DMS79 treated with DMSO at 0.1 percent for 48 hours (cell line): ENCODE measurements at places on chromosomes 11 and 22.
A peak's percentile ranks its signal among the peaks of the same experiment; 100 is the strongest.

GRCh38 chr11:107799218-107799859 is 59.2 kb downstream of the SLC35F2 start:
- DNase-seq, result peak; percentile 9

- DNase-seq, result no peak
Observed at GRCh38 chr22:27378311-27378800, 423.2 kb downstream of the MN1 start.

- no peak for DNase-seq
Observed at GRCh38 chr22:44196731-44197131, 16.0 kb downstream of the PARVG start.

- no peak for DNase-seq
Observed at GRCh38 chr11:110818032-110818687, 105.9 kb upstream of the ARHGAP20 start.

GRCh38 chr22:17239156-17239701 is 20.0 kb upstream of the ADA2 start:
- no peak for DNase-seq

- DNase-seq, result peak; percentile 93
Observed at GRCh38 chr11:15843309-15843872, 513.0 kb downstream of the SOX6 start.

DNA sequence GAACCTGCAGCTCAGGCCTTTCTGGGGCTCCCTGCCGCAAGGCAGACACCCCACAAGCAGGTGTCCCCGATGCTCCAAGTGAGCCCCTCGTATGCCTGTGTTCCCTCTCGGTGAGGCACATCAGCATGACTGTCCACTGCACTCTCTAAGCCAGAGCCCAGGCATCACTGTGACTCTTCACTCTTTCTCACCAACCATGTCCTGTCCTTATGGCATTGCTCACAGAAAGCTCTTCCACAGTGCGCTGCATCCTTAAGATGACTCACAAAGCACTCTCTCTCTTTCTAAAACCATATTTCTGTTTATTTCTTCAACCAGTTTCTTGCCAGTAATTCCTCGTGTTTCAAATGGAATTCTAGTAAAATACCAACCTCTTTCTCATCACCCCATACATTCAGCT is 18.1 kb downstream of the GAB4 start:
- no peak for DNase-seq

- no peak for DNase-seq
Observed at GRCh38 chr11:44855493-44855849, 95.2 kb downstream of the TP53I11 start.

GRCh38 chr22:47607486-47607885 is 845.0 kb downstream of the TBC1D22A start:
- no peak for DNase-seq

GRCh38 chr11:65329944-65330403 is 3.7 kb upstream of the DPF2 start:
- peak; percentile 80 for DNase-seq

DNA sequence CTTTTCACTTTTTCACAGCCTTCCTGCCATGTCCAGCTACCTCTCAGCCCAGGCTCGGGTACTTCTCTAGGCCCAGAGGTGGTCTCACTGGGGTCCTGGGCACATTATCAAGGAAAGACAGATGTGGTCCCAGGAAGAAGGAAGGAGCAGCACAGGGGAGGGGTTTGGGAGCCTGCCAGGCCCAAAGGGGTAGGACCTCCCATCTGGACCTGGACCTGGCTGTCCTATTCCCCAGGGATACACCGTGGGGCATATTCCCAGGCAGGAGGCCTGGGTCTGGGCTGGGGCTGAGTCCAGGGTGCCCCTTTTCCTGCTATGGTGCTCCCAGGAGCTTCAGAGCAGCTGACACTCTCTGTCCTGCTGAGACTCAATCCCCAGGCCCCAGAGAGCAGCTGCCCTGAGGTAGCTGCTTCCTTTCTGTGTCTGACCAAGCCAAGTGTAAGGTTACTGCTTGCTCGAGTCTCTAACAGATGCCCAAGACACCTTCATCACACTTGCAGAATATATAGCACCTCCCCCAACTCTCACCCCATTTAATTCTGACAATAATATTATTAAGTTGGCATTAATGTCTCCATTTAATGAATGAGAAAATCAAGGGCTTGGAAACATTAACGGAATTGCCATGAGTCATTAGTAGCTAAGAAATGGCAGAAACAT is 232.0 kb downstream of the BUD13 start:
- DNase-seq, result no peak

DNA sequence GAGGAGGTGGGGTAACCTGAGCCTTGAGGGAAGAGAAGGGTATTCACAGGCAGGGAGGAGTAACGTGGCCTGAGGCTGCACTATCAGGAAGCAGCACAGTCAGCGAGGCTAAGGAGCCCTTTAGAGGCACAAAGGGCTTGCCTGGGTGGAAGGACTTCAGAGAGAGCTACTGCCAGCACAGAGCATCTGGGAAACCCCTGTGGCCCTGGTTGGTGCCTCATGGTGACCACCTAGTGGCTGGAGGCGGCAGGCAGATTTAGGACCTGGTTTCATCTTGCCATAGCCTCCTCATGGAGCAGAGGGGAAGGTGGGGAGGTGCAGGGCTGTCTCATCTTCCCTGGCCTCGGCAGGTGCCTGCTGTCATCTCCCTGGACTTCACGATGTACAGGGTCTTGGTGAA is 64.5 kb downstream of the MPPED1 start:
- no peak for DNase-seq

DNA sequence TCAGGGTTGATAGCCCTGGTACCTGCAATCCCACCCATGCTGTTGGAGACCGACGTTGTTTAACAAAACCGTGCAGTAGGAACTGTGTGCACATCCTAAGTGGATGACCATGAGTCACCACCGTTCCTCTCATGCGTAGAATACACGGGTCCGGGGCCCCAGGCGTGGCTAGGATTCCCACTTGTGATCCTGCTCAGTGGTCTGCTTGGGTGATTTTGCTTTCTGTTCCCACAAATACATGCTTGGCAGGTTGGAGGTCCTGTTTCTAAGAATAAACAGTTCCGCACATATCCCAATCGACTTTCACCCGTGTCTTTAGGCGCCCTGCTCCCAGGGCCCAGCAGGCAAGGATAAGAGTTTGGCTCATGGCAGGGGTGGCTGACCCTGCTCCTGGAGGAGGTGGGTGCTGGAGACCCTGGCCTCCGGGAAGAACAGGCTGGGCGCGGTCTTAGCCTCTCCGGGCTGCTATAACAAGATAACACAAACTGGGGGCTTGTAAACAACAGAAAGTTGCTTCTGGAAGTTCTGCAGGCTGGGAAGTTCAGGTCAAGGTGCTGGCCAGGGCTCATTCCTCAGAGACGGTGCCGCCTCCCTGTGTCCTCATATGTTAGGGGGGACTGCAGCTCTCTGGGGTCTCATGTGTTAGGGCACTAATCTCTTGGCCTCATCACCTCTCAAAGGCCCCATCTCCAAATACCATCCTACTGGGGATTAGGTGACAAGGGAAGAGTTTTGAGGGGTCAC is 1028.3 kb downstream of the BRD1 start:
- no peak for DNase-seq
